AG09309 (cell line): ENCODE measurements at places on chromosomes 7 and 10.

- DNase-seq, result no peak
Observed at GRCh38 chr7:7650682-7651206, 10.2 kb downstream of the UMAD1 start.

DNA sequence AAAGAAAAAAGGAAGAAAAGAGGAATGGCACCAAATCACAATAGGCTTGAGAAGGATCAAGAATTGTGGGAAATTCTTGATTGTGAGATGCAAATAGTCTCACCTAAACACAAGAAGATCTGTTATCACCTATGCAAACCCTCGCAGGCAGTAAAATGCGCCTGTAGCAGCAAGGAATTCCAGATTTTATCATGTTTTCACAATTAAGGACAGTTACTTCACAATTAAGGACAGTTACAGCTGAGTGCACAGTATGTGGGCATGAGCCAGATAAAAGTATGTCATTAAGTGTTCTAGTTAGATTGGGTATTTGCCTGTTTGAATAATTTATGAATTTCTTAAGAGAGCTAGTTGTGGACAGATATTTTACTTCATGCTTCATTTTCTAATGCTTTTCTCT is 336.2 kb downstream of the CDC14C start:
- no peak for DNase-seq

DNA sequence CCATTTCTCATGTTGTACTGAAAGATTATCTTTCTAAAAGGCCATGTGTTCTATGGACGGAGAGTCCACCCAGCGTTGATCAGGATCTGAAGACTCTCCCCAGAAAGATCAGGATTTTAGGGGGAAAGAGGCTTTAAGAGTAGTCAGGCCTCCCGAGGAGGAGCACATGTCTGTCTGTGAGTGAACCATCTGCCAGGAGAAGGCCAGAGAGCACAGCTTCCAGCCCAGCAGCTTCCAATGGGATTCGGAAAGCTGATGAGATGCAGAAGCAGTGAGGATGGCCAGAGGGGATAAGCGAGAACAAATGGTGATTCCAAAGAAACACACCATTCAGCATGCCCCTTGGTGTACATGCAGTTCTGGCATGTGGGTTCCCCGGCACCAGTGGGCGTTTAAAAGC is 88.5 kb upstream of the TCERG1L start:
- DNase-seq, result no peak

- no peak for DNase-seq
Observed at GRCh38 chr7:117875566-117875965, 2.3 kb upstream of the CTTNBP2 start.

GRCh38 chr7:134750083-134751062 is 29.1 kb upstream of the CALD1 start:
- DNase-seq, result no peak

GRCh38 chr7:867406-868188 is 8.8 kb upstream of the GET4 start:
- no peak for DNase-seq

DNA sequence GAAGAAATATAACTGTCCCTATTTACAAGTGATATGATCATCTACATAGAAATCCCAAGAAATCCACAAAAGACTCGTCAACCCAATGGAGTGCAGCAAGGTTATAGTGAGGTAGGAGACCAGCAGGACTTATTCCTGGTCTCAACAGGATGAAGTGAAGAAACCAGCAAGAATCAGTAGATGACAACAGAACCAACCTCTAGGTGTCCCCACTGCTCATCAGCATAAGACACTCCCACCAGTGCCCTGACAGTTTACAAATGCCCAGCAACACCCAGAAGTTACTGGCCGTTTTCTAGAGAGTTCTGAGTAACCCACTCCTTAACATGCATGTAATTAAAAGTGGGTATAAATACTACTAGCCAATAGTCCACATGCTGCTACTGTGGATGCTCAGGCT is 470.5 kb upstream of the LRRTM3 start:
- DNase-seq, result no peak

GRCh38 chr10:4947635-4948596 is 15.3 kb upstream of the AKR1C1 start:
- peak; percentile 90 for DNase-seq

DNA sequence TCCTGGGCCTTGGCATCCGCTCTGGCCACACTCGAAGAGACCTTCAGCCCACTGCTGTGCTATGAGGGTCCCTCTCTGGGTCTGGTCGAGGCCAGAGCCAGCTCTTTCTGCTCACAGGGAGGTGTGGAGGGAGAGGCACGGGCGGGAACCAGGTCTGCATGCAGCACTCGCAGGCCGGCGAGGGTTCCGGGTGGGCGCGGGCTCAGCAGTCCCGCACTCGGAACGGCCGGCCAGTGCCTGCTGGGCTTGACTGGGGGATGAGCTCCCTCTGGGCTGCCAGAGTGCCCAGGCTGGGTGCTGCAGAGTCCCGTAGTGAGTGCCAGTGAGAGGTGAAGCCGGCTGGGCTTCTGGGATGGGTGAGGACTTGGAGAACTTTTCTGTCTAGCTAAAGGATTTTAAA is 882.7 kb downstream of the XPNPEP1 start:
- no peak for DNase-seq

DNA sequence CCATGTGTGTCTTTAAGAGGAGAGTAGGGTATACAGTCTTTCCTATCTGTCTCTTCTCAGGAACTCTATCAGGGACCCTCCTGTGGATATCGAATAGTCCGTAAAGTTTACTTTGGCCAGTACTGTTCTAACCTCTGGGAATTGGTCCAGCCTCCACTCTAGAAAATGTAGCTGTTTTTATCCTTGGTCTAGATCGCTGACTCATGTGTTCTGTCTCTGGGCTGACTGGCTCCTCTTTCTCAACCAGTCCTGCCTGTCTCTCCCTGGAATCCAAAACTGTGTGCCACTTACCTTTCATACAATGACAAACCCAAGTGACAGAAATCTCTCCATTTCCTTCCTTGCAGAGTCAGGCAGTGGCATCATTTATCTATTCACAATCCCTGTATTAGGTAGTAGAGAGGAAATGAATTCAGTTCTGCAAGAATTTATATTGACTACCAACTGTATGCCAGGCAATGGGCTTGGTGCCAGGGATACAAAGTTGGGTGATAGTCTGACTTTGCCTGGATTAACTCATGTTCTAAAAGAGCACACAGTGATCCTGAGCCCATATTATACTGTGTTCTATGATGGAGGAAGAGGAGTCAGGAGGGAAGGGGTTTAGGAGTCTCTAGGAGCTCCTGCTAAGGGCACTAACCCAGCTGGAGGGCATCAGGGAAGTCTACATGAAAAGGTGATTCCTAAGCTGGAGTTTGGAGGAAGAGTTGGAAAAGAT is 232.7 kb downstream of the LRMDA start:
- no peak for DNase-seq

DNA sequence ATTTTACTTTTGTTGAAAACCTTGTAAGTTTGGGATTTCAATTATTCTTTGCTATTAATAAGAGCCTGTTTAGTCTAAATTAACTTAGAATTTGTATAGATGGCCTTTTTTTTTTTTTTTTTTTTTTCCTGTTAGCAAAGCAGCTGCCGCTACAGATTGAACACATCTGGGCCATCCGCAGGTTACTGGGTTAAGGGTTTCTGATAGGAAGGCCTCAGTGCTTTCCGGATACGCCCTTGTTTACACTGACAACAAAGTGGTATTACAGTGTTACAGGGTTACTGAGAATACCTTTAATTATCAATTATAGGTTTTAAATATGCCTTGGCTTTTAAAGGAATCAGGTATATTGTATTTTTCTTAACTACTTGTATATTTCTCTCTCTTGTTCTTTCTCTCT is 76.8 kb downstream of the PTN start:
- DNase-seq, result no peak

DNA sequence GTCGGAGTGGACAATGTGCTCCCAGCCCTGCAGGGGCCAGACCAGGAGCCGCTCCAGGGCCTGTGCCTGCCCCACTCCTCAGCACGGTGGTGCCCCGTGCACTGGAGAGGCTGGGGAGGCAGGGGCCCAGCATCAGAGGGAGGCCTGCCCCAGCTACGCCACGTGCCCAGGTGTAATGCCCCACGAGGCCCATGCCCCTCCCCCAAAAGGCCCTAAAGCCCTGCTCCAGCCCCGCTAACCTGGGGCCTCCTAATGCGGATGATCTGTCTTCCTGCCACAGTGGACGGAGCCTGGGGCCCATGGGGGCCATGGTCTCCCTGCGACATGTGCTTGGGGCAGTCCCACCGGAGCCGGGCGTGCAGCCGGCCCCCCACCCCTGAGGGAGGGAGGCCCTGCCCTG is 23.7 kb upstream of the ZNF862 start:
- DNase-seq, result no peak

GRCh38 chr7:105623378-105623777 is 42.1 kb upstream of the EFCAB10 start:
- DNase-seq, result no peak

GRCh38 chr7:84474436-84474835 is 279.8 kb upstream of the SEMA3A start:
- DNase-seq, result no peak

- DNase-seq, result no peak
Observed at GRCh38 chr7:3760651-3761050, 459.6 kb downstream of the SDK1 start.

- no peak for DNase-seq
Observed at GRCh38 chr10:89355394-89355931, 22.4 kb upstream of the IFIT1B start.

GRCh38 chr7:40043164-40043563 is 91.3 kb downstream of the MPLKIP start:
- no peak for DNase-seq

DNA sequence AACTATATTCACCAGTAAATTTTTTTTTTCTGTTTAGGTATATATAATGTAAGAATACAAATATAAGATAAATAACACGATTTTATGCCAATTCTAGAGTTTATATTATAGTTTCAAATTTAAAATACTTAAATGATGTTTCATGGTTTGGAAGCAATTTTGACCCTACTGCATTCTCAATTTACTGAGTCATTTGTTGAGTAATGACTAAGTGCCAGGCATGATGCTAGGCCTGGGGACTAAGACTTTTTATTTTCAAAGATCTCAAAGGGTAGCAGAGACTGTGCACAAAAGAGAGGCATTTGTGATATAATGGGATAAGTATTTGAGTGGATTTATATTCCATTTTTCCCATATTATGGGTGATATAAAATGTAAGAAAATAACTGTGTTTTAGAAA is 78.9 kb upstream of the SMIM30 start:
- DNase-seq, result peak; percentile 43

DNA sequence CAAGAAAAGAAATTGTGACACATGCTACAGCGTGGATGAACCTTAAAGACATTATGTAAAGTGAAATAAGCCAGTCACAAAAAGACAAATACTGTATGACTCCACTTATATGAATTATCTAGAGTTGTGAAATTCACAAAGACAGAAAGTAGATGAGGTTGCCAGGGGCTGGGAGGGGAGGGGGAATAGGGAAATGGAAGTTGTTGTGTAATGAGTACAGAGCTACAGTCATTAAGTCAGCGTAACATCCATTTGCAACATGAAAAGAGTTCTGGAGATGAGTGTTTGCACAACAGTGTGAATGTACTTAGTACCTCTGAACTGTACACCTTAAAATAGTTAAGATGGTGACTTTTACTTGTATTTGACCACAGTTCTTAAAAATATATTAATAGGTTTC is 112.1 kb upstream of the CDK1 start:
- DNase-seq, result peak; percentile 10

- DNase-seq, result no peak
Observed at GRCh38 chr7:39712751-39713150, 89.4 kb downstream of the RALA start.

DNA sequence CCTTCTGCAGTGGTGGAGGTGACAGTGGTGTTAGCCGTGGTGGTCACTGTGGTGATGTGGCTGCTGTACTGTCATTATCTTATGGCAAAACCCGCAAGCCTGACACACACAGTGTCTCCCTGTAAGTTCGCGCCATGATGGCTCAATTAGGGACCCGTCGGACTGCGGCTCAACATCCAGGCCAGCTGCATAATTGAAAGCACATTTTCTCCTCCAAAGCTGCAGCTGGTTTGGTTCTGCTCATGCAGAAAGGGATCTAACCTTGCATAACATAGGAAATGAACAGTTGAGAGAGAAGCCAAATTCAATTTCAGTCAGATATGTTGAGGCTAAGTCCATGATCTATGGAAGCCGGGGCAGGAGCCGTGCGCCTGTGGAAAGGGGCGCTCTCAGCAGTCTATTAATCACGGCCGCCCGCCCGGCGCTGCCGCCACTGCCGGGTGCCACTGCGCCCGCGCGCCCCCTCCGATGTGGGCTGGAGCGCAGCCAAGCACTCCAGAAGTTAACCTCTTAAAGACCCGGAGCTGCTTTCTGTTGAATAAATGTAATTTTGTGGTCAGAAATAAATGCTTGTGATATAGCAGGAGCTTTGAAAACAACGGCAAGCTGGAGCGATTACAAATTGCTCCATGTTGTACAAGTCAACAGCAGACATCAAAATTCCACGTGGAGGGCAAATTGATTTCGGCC is 227.7 kb downstream of the CUX1 start:
- DNase-seq, result peak; percentile 86

DNA sequence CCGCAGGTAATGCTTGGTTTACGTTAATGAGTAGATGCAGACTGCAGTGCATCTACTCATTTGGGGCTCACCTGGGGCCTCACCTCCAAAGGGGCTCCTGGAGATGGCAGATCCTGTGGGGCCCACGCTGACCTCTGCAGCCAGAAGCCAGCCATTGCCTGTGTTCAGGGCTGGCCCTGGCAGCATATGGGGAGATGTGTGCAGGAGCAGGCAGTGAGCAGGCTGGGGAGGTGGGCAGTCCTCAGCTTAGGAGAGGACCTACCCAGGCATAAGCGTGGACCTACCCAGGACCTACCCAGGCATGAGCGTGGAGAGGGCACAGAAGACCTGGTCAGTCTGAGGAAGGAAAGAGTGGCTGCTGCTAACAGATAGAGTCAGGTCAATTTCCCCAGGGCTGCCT is 178.5 kb downstream of the PTPRN2 start:
- DNase-seq, result no peak

DNA sequence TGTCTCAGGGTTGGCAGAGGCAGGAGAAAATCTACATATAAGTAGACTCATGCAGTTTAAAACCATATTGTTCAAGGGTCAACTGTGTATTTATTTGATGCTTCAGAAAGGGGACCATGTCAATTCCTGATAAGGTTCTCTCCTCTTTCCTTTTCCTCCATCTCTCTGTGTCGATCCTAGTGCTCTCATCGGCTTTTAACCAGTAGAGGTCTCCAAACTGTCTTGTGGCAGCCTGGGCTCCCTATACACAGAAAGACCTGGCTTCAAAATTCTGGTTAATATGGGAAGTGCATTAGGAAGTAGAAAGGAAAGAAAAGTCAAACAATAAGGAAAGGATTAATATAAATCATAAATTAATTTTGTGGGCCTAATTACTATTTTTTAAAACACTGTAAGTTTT is 304.4 kb upstream of the C7orf33 start:
- no peak for DNase-seq

GRCh38 chr7:142438235-142438922 is 180.5 kb upstream of the PRSS58 start:
- DNase-seq, result no peak

DNA sequence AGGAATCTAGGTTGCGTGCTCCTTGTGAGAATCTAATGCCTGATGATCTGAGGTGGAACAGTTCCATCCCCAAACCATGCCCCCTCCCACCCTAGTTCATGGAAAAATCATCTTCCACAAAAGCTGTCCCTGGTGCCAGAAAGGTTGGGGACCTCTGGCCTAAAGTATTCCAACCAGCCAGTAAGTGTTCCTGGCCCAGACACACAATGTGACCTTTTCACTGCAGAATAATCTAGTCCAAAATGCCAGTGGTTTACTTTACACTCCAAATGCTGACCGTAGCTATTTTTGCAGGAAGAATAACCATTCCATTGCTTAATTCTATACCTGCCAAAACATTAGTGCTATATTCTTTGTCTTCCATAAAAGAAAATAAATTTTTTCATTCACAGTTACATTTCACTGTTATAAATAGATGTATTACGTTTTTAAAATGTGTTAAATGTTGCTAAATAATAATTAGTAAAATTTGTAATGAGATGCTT is 10.4 kb downstream of the CNNM1 start:
- no peak for DNase-seq
